AG10803 (cell line): ENCODE measurements at places on chromosomes 12 and 14.

- DNase-seq, result no peak
Measured at GRCh38 chr14:67133595-67134441, 55.4 kb upstream of the GARIN2 start.

DNA sequence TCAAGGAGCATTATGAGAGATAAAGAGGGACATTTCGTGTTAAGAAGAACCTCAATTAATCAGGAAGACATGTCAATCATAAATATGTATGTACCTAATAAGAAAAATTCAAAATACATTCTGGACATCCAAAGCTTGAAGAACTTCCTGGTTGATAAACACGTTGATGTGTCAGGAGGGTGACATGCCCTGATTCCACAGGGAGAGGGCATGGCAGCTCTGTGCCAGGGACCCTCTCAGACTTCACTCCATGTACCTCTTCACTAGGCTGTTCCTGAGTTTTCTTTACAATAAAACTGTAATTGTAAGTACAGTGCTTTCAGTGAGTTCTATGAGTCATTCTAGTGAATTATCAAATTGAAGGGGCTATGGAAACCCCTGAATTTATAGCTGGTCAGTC, 163.5 kb downstream of the CFAP54 start:
- DNase-seq, result no peak

DNA sequence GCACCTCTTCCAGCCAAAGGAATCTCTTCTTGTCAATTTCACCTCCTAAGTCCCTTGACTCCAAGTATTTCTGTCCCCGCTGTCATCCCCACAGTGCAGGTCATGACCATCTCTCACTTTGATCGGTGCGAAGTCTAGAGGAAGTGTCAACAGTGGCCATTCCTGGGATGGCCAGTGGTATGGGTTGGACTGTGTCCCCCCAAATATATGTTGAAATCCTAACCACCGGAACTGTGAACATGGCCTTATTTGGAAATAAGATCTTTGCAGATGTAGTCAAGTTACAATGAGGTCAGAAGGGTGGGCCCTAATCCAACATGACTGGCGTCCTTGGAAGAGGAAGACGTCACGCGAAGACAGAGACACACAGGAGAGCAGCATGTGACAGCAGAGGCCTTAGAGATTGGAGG, 155.9 kb upstream of the PRMT8 start:
- no peak for DNase-seq

- peak; percentile 74 for DNase-seq
Measured at GRCh38 chr12:27821259-27821973, 41.4 kb upstream of the MANSC4 start.

DNA sequence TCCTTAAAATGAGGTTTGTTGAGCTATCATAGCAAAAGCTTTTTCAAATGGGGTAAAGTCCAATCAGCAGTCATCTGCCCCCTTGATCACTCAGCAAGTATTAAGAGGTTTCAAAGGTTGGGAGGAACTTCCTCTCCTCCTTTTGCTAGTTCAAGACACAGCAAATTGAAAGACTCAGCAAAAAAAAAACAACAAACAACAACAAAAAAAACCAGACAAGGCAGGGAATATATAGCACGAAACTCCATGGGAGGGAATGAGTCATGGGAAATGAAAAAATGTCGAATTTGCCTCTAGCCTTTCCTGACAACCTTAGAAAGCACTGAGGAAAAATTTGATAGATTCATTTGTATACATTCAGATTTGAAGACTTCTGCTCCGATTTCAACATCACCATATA, 1.6 kb upstream of the SLC7A8 start:
- DNase-seq, result no peak

- DNase-seq, result no peak
Measured at GRCh38 chr12:78865516-78865915, 942 bp downstream of the SYT1 start.

GRCh38 chr12:8123124-8123912, at the start of gene CLEC4A:
Gene CLEC4A (plus strand): TSS chr12:8123617. CDS start chr12:8123879, 262 bp downstream.
- DNase-seq, result no peak

DNA sequence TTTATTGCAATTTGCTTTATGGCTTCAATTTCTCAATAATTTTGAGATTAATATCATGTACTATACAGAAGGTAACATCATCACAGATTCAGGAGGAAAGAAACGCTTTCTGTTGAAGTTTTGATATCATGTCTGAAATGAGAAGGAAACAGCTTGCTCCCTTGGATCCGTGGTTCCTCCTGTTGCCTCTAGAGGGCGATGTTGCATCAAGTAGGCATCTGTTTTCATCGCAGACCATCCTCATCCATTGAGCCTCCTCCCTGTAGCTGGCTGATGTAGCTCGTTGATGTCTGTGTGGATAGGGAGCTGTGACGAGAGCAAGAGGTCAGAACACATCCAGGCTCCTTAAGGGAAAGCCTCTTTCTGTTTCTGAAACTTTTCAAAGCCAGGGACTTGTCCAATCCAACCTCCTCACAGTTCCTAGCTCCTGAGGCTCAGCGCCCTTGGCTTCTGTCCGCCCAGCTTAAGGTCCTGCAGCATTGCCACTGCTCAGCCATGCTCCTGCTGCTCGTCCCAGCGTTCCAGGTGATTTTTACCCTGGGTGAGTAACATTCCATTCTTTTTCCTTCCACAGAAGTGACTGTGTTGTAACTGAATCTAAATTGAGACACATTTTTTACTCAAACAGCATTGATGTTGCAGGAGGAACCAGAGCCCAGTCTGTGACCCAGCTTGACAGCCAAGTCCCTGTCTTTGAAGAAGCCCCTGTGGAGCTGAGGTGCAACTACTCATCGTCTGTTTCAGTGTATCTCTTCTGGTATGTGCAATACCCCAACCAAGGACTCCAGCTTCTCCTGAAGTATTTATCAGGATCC, 304.8 kb upstream of the OR4E1 start:
- peak; percentile 2 for DNase-seq

GRCh38 chr14:70416338-70416724, 559 bp downstream of the SYNJ2BP start:
- DNase-seq, result peak; percentile 15

DNA sequence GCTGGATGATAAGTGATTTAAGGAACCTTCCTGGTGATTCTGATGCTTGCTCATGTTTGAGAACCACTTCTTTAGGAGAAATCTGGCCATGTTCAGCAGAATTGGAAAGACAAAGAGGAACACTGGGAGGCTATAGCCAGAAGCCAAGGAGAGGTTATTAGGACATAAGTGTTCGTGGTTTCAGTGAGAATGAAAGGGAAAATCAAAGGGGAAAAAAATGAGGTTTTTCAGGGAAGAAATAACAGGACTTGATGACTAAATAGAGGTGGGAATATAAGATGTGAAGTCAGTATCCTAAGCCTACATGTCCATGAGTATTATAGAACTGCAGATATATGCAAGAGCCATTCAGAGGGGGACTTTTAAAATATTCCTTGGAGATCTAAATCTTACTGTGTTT, 95.6 kb downstream of the DAAM1 start:
- DNase-seq, result peak; percentile 33

DNA sequence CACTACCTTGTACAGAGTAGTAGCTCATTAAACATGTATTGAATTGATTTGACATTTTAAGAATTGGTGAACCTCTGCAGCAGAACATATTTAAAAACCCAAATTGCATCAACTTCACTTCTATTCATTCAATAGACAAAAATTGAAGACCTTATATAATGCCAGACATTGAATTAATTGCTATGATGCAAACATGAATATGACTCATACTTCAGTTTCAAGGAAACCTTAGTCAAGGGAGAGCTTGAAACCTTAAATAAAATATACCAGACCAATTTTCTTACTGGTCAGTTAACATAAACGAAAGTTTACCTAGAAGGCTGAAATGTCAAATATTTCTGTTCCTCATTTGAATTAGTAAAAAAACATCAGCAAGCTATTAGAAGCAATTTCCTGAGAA, 5.0 kb upstream of the MGAT4C start:
- no peak for DNase-seq

DNA sequence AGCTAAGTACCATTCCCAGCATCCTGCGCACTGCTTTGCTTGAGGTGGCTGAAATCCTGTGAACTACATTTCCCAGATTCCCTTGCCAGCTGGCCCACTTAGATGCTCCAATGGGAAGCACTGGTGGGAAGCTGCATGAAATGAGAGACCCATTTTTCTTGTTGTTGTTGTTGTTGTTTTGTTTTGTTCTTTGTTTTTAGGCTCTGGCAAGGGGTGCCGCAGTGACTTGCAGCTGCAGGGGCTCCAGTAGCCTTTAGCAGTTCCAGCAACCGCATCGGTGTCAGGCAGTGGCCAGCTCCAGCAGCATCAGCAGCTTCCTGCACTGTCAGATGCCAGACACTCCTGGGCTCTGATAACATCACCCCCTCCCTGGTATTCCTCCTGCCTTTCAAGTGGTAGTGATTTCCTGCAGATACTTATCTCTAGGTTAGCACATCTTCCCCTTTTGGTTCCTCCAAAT, 8.8 kb upstream of the EGLN3 start:
- DNase-seq, result no peak

- DNase-seq, result peak; percentile 67
Measured at GRCh38 chr14:22980672-22981089, 1.7 kb downstream of the AJUBA start.

DNA sequence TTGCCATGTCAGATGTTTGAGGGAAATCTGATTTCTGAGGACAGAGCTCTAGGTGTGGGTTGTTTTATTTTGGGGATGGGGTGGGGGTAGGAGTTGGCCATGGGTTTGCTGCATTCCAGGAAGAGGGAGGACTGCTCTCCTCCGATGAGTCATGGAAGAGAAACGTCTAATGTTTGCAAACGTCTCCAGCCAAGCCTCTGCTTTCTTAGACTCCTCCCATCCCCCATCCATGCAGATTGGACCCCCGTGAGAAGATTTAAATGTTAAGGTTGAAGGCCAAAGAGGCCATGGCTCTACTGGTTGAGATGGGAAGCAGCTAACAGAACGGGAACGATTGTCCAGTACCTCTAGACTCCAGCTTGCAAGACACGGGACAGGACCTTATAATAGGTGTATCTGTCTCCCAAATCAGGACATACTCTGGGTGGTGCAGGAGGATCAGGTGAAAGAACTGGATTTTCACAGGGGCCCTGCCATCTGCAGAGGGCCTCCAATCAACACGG, 11.4 kb upstream of the ATP2A2 start:
- peak; percentile 84 for DNase-seq
